ENCODE measurements at places on chromosomes 3 and 15. TPM values are rescaled to one million over a fixed set of nuclear protein-coding genes. Genes with fewer than 3 reads are reported as not detected.
A peak's percentile ranks its signal among the peaks of the same experiment; 100 is the strongest.

IGSF11 gene
- 20.2 TPM for total RNA-seq

DNA sequence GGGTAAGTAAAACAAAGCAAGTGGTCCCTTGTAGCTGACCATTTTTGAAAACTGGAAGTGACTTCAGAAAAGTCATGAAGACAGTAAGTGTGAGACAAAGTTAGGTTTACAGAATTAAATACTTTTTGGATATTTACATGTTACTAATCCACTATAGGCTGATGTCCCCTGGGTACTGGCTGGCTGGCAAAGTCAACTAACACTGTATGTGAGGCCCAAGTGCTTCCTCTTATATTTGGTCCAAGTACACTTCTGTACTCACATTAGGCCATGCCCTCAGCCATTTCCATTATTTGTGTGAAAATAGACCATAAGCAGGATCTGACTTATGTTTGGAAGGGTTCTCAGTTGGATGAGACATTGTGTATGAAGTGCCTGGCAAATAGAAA is 5.5 kb upstream of the LEKR1 start:
- ATAC-seq: no peak

PLXNA1 gene
- total RNA-seq: 41.4 TPM

DNA sequence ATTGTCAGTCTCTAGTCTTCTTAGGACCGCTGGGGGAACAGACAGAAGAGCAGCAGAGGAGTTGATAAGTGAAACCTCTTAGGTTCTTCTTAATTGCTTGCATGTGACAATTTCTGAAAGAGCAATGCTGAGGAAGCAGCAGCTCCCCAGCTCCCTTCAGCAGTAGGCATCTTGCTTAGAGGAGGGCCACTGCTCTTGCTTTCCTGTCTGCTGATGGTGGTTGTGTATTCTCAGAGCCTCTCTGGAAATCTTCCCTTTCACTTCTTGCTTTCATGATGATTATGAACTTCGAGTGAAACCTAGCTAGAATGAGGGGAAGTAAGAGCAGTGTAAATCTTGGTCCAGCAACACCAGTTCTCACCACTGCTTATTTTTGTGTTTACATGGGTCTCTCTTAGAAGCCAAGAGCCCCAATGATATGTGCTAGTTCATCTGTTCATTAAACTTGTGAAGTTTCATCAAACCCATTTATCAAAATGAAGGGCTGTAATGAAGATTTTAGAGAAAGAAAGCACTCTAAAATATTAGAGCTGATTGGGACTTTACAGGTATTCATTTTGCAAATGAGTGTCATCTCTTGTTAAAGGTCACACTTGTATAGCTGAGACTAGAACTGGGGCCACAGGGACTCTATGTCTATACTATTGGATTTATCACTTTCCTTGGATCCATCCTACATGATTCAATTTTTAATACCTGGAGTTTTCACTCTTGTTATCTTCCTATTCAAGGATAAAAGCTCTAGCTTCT is 246.7 kb downstream of the LPP start:
- ATAC-seq: no peak

GRCh38 chr3:26280517-26280916 is 342.1 kb upstream of the LRRC3B start:
- ATAC-seq: no peak

DISP2 gene
- 0.16 TPM for total RNA-seq

DNA sequence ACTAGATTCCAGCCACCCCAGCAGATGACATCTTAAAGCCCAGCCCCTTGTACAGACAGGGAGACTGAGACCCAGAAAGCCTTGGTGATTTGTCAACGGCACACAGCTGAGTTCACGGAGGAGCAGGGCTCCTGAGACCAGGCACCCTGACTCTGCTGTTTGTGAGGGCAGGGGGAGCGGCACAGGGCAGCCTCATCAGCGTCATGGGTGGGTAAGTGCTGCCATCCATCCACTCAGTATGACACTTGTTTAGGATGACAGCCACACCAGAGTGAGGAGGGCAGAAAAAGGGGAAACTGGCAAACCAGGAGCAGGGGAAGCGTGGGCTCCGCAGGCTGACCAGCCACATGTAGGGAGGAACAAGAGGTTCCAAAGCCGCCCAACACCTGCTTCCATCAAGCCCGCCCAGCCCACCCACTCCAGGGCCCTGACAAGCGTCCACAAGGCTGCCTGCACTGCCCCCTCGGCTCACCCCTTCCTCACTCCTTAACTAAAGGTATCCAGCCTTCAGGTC is 19.9 kb downstream of the RBPMS2 start:
- ATAC-seq: no peak

TRH gene
- not detected for total RNA-seq

- peak; percentile 67 for ATAC-seq
Measured at GRCh38 chr3:24101676-24102168, 156.6 kb downstream of the NR1D2 start.
